H4 (cell line): ENCODE measurements at places on chromosomes 4 and X. TPM values are rescaled to one million over a fixed set of nuclear protein-coding genes. Genes with fewer than 3 reads are reported as not detected.

IGFBP7 gene
- total RNA-seq: 45.1 and 45.5 TPM in 2 replicates

GRCh38 chrX:38183596-38183995 is 37.1 kb downstream of the SRPX start:
- no peak for DNase-seq

GRCh38 chr4:133803341-133803740 is 398.2 kb downstream of the PABPC4L start:
- no peak for DNase-seq

MAGEE1 gene
- 0.92 and 1.5 TPM in 2 replicates for total RNA-seq

DNA sequence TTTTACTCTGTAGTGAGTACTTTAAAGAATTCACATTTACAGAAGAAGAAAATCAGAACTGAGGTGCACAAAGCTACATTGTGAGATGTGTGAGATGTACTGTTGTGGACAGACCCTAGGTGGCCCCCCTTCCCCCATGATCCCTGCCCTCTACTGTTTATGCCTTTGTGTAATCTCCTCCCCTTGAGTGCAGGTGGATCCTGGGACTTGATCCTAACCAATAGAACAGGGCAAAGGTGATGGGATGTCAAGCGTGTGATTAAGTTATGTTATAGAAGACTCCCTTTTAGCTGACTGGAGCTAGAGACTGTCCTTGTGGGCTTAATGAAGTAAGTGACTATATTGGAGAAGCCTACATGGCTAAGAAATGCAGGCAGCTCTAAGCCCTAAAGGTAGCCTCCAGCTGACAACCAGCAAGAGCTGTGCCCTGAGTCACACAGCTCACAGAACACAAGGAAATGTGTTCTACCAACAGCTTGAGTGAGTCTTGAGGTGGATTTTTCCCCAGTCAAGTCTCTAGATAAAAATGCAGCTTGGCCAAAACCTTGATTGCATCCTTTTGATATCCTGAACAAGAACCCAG is 225.2 kb upstream of the LEF1 start:
- no peak for DNase-seq

DNA sequence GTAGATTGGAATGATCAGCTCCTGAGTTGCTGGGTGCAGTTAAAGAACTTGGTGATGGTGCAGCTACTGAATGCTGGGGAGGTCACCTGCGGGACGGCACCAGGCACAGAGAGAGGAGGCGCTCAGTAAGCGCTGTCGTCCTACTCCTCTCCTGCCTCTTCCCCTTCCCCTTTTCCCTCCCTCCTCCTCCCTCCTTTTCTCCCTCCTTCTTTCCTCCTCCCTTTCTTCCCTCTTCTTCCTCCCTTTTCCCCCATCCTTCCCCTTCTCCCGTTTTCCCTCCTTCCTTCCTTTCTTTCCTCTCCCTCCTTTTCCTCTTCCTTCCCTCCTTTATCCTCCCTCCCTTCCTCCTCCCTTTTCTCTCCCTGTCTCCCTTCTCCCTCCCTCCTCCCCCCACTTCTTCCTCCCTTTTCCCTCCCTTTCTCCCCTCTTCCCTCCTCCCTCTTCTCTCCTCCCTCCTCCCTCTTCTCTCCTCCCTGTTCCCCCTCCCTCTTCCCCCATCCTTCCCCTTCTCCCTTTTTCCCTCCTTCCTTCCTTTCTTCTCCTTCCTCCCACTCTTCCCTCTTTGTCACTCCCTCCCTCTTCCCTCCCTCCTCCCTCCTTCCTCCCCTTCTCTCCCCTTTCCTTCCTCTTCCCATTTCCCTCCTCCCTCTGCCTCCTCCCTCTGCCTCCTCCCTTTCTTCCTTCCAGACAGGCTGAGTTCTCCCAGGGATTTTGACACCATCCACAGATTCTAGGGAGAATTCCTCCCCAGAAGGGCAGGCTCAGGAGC is 87.9 kb upstream of the PSAPL1 start:
- no peak for DNase-seq

DNA sequence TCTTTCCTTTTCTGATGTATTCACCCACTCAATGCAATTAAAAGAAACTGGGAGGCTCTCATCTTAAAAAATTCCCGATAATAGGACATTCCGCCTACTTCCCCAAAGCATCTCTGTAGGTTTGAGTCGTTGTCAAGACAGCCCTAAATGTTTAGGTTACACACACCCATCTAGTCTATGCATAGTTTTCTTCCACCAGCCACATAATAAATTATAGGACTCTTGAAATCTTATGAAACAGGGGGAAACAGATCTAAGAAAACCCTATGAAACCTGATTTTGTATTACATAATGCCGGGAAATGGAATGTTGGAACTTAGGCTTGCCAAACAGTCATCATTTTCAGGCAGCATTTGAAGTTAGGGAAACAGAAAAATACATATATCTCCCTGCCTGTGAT is 150.0 kb downstream of the PRKX start:
- DNase-seq: no peak

NRK gene
- total RNA-seq: 0.02 and 0.06 TPM in 2 replicates

CITED1 gene
- total RNA-seq: 0.33 and 1.1 TPM in 2 replicates

HSFX2 gene
- total RNA-seq: not detected in 2 replicates

STARD8 gene
- total RNA-seq: 2.7 and 3.1 TPM in 2 replicates

GRCh38 chrX:74325130-74326059 is 21.4 kb downstream of the ZCCHC13 start:
- no peak for DNase-seq

CYP2U1 gene
- total RNA-seq: 8.5 and 10.8 TPM in 2 replicates

- no peak for DNase-seq
Measured at GRCh38 chr4:55399581-55399980, 3.8 kb downstream of the TMEM165 start.

- DNase-seq: no peak
Measured at GRCh38 chr4:3702561-3703221, 63.5 kb upstream of the ADRA2C start.

GRCh38 chr4:11624370-11624769 is 195.7 kb upstream of the HS3ST1 start:
- no peak for DNase-seq

AMER1 gene
- total RNA-seq: 3.4 and 4.9 TPM in 2 replicates

GRCh38 chr4:113437129-113437528 is 324.4 kb downstream of the CAMK2D start:
- no peak for DNase-seq

DNA sequence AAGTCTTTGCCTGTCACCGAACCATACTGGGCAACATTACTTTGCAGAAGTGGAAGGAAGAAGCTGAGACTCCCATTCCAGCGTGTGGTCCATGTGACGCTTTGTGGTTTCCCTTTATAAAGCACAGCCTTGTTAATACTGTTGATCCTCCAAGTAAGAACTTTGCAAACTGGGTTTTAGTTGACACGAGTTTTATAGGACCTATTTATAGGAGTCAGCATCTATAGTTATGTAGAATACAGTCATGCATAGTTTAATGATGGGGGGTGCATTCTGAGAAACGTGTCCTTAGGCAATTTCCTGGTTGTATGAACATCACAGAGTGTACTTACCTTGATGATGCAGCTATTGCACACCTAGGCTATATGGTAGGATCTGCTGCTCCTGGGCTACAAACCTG is 1879.4 kb upstream of the TENM3 start:
- DNase-seq: no peak

GATA1 gene
- total RNA-seq: not detected in 2 replicates

DUSP21 gene
- total RNA-seq: not detected in 2 replicates
